ENCODE measurements at places on chromosomes 7 and 10.

- no peak for DNase-seq
These were observed 87.3 kb downstream of the PPP1R3A start for GRCh38 chr7:113831556-113831955.

DNA sequence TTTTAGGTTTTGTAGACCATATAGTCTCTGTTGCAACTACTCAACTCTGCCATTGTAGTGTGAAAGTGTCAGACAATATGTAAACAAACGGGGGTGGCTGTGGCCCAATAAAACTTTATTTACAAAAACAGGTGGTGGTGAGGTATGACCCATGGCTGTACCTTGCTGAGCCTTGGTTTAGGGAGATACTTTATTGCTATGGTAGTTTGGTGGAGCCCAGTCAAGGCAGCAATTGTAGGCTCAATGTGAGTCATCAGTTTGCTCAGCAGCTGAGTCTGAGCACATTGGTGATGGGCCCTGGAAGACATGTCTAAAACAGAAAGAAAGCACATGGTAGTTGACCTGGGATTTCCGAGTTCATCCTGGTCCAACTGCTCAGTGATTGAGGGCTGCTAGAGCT lies 242.5 kb downstream of the REEP3 start:
- DNase-seq = no peak

DNA sequence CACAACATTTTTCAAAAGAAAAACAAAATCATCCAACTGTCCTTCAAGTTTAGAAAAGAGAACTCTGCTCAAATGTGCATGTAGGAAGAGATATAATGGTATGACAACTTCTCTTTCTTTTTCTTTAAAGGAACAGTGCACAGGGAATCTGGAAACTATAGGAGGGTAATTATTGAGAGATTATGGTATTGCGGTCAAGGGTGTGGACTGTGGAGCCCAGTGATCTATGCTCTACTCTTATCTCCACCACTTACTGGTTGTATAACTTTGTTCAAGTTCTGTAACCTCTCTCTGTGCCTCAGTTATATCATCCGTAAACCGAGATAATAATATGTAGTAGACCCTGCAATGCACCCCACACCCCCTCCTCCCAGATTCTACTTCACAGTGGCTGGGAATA lies 69.8 kb upstream of the PCGF5 start:
- DNase-seq = no peak

GRCh38 chr10:109159351-109159750 lies 764.0 kb downstream of the XPNPEP1 start:
- DNase-seq = no peak

DNA sequence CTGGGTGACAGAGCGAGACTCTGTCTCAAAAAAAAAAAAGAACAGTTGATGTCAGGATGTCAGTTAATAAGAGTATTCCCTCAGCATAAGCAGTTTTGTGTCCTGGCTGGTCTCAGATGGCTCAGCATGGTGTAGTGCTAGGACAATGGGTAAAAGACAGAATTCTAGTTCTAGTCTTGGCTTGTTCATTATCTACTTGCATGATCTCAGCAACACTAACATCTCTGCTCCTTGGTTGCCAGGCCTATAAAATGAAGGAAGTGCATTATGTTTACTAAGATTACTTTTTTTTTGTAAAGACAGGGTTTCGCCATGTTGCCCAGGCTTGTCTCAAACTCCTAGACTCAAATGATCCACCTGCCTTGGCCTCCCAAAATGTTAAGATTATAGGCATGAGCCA lies 84.3 kb upstream of the SP8 start:
- no peak for DNase-seq

GRCh38 chr7:142112086-142112485 lies 568 bp downstream of the MGAM2 start:
- DNase-seq = no peak

- DNase-seq = no peak
These were observed 23.9 kb downstream of the TNS3 start for GRCh38 chr7:47557694-47558670.

DNA sequence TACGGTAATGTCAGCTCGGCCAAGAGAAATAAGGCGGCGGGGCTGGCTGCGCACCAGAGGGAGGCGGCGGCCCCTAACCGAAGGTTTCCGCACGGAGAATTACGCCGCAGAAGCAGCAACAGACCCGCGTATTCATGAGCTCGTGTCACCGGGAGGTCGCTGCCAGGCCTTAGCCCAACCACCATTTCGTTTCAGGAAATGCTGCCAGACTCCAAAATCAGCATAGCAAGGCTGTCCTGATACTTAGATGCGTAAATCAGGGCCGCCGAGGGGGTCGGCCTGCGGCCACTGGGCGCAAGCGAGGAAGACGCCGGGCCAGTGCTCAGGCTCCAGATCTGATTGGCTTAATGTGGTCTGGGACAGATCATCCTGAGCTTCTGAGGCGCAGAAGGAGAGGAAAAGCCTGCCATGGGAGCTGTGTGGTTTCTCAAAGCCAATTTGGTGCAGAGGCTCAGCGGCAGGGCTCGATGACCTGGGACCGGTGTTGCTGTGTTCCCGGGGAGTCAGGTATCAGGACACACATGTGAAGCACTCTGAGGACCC lies 247.9 kb downstream of the BAMBI start:
- no peak for DNase-seq

- no peak for DNase-seq
These were observed 53.6 kb upstream of the DYNC1I1 start for GRCh38 chr7:95718577-95719410.

- DNase-seq = no peak
These were observed 11.5 kb downstream of the STEAP1 start for GRCh38 chr7:90165724-90166123.

DNA sequence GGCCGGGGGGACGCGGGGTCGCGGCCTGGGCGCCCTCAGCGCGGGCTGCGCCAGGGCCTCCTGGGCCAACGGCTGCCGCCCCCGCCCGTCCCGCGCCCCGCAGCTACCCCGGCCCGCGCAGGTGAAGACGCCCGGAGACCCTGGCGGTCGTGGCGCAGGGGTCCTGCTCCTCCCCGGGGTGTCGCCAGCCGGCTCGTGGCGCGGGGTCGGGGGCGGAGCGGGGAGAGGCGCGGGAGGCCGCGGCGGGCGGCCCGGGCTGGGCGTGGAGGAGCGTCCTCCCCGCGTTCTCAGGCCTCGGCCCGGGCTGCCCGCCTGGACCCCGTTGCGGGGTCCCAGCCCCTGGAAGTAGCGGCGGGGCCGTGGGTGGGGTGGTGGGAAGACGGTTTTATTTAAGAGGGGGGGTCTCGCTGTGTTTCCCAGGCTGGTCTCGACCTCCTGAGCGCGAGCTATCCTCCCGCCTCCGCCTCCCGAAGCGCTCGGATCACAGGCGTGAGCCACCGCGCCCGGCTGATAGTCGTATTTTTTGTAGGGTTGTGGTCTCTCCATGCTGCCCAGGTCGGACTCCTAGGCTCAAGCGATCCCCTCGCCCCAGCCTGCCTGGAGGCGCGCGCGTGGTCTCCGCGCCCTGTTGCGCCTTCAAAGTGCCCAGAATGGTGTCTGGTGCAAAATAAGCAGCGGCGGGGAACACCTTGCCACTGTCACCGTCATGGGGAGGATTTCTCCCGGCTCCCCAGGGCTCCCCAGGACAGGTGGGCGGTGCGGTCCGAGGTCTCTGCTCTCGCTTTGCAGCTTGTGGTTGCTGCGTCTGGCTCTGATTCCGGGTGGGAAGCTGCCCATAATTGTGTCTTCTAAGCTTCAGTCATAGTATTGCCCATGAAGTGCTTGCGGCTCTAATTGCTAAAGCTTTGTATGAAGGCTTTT lies 15.3 kb upstream of the SUN1 start:
- DNase-seq = no peak

- DNase-seq = no peak
These were observed 26.5 kb upstream of the TRIL start for GRCh38 chr7:28984631-28985030.

- no peak for DNase-seq
These were observed 405.9 kb downstream of the ADRA2A start for GRCh38 chr10:111482621-111483216.

GRCh38 chr10:5776136-5776880 lies 36.9 kb downstream of the GDI2 start:
- no peak for DNase-seq

DNA sequence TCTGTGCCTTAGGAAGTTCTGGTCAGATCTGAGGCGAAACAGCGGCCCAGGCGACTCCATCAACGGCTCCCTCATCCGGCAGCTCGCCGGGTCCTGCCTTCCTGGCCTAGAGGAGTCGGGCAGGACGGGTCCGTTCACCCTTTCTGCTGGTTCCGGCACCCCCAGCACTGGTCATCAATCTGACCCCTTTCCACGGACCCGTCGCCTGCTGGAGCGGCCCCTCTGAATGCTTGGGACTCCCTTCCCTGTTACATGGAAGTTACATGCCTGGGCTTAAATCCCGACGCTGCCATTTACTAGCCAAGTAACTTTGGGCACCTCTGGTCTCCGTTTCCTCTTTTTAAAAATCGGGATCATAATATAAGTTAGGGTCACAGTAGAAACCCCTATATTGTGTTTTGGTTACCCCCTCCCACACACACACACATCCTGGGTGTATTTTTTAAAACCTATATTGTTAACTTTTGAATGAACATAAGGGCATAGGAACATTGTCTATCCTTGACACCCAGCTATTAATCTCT lies 607 bp upstream of the GGCT start:
- no peak for DNase-seq

All from T follicular helper cell (primary cell).